ENCODE measurements at places on chromosomes 4 and X.

DNA sequence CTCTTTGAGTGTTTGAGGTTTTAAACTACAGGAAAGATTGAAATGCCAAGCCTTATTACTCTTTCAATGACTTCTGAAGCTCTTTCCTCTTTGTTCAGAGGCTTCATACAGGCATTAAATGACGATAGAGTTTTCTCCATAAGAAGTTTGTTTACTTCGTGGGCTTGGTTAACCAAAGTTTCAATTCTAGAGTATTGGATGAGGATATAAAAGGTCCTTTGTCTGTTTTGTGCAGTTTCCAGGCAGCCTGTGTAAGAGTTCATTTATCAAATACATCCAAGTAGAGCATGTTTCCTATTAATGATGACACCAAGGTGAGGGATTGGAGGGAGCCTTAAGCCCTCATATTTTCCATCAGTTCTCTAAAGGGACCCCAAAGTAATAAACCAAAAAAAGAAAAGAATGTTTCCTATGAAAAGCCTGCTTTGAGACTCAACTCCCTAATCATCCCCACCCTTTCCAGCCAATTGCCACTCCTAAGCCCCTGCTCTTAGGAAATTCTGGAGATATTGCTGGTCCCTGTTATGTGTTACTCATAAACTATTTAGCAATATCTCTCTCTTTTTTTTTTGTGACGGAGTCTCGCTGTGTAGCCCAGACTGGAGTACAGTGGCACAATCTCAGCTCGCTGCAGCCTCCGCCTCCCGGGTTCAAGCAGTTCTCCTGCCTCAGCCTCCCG, 106.2 kb upstream of the IL13RA1 start:
- DNase-seq, result no peak

GRCh38 chr4:140697709-140698560, 58.2 kb downstream of the TBC1D9 start:
- DNase-seq, result no peak

DNA sequence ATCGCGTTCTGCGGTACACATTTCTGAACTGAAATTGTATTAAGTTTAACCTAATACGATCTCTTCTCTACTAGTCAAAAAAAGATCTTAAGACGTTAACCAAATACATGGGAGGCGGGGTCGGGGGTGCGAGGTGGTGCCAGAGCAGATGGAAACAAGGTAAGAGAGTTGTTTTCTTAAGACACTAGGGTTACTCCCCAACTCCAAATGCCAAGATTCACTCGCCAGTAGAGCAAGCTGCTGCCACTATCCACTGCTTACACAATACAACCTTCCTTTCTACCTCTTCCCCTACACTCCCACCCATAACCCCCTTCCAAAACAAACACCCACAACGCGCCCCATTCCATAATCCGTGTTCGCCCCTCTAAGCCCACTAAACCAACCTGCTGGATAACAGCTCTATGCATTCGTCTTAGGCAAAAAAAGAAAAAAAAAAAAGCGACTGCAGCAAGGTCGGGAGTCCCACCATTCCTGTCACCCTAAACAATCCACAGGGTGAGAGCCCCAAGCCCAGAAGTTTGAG, 1.3 kb downstream of the LCORL start:
- no peak for DNase-seq

GRCh38 chrX:107654872-107655761, 26.8 kb downstream of the PRPS1 start:
- DNase-seq, result peak; percentile 58

DNA sequence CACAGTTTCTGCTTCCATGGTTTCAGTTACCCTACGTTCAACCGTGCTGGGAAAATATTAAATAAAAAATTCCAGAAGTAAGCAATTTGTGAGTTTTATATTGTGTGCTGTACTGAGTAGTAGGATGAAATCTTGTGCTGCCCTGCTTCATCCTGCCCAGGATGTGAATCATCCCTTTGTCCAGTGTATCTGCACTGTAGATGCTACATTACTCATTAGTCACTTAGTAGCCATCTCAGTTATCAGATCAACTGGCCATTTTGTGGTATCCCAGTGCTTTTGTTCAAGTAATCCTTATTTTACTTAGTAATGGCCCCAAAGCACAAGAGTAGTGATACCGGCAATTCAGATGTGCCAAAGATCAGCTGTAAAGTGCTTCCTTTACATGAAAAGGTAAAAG, 97.9 kb downstream of the COX18 start:
- no peak for DNase-seq

- DNase-seq, result no peak
Observed at GRCh38 chr4:2830632-2831610, 12.7 kb upstream of the ADD1 start.

DNA sequence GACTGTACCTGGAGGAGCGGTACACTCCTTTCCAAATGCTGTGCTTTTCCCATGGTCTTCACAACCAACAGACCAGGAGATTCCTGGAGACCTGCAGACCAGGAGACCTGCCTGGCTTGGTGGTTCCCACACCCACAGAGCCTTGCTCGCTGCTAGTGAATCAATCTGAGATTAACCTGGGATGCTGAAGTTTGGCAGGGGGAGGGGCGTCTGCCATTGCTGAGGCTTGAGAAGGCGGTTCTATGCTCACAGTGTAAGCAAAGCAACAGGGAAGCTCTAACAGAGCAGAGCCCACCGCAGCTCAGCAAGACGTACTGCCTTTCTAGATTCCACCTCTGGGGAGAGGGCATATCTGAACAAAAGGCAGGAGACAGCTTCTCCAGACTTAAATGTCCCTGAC, 34.5 kb upstream of the FAAH2 start:
- no peak for DNase-seq

DNA sequence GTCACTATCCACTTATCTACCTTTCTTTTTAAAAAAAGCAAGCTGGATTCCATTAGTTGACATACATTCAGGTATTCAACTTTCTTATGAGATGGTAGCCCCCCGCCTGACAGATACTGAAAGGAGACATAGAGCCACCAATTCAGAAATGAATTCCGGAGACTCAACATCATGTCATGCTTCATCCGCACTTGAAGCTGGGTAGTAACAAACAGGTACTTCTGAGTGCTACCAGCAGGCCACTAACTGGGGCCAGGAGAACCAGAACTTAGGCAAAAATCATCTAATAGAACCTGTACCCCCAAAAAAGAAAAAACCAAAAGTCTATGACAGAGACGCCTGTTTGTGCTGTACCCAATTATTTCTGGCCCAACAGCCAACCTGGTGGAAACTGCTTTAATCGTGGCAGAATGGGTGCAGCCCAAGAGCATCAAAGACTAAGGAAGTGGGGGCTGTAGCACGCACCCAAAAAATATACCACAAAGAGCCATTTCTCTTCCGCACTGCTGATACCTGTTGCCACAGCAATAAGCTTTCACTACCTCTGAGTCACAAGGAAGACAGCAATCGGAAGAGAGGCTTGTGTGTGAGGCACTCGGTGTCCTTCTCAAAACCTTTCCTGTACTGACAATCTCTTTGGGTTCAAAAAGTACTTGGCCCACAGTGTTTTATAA, 84.8 kb downstream of the AFAP1 start:
- no peak for DNase-seq

- DNase-seq, result no peak
Observed at GRCh38 chrX:51568586-51568985, 50.1 kb downstream of the CENPVL3 start.

DNA sequence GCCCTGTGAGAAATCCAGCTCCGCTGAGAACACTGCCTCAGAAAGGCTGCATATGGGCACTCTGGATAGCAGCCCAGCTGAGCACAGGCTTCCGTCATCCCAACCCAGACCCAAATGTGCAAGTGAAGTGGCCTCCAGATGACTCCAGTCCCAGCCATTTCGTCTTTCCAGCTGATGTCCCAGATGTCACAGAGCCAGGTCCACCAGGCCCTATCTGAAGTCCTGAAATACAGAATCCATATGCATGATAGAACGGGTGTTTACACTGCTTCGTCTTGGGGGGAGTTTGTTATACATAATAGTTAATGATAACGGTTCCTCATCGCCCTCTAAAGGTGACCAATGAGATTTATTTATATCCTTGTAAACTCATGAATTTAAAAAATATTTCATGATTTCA, 72.6 kb upstream of the TRIM2 start:
- DNase-seq, result no peak

GRCh38 chrX:139642241-139642927, 65.6 kb downstream of the MCF2 start:
- DNase-seq, result no peak

GRCh38 chrX:126141014-126141413, 25.1 kb downstream of the DCAF12L2 start:
- no peak for DNase-seq

DNA sequence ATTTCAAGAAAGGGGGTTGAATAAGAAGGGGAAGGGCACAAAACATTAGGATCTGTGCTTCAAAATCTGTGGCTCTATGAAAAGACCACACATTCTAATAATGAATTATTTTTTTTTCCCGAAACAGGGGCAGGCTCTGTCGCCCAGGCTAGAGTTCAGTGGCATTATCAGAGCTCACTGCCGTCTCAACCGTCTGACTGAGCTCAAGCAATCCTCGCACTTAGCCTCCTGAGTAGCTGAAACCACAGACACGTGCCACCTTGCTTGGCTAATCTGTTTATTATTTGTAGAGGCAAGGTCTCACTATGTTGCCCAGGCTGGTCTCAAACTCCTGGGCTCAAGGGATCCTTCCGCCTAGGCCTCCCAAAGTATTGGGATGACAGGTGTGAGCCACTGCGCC, 33.4 kb downstream of the ACSL1 start:
- DNase-seq, result no peak

GRCh38 chr4:104494822-104495559, at the start of gene CXXC4:
TSS of gene CXXC4 (minus strand) at chr4:104494894. CDS start at chr4:104491802, 3,092 bp downstream.
- no peak for DNase-seq

DNA sequence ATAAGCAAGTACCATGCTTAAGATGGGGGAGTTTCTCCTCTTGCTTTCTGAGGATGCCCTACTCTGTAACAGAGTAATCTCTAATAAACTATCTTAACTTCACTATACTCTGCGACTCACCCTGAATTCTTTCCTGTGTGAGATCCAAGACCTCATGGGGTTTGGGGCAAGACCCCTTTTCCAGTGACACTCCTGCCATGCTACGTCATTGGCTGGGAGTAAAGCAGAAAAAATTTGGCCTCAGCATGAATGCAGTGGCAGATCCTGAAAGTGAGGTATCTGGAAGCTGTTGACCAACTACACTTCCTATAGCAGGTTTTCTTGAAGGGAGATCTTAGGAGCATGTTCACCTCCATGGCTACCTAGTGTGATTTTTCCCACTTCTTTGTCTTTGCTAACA, 109.1 kb upstream of the MED14 start:
- DNase-seq, result no peak

DNA sequence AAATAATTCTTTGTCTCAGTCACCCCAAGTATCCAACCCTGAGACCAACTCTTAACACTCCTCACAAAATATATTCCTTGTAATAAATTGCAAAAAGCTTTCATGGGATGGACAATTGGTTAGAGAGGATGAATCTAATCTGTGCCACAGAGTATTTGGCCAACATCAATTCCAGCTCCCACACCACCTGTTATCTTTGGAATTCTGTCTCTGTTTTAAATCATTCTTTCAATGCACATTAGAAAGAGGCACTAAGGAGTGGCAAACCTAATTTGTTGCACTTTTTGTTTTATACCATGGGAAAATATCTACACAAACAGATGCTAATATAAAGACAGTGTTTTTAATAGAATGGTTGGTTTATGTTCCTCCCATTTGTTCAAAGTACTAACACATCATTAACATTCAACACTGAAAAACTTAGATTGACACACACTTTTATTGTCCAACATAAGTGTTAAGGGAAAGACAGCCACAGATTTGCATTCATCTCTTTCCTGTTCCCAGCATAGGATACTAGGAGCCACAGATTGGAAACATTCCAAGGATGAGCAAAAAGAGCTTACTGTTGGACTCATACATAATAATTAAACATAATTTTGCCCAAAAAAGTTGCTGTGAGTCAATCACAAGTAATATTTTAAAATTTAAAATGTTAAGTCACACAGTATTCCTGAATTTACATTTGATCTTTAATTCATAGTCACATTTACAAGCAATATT, 116.4 kb downstream of the PPA2 start:
- DNase-seq, result no peak

GRCh38 chr4:81666491-81666890, 194.8 kb upstream of the RASGEF1B start:
- no peak for DNase-seq

DNA sequence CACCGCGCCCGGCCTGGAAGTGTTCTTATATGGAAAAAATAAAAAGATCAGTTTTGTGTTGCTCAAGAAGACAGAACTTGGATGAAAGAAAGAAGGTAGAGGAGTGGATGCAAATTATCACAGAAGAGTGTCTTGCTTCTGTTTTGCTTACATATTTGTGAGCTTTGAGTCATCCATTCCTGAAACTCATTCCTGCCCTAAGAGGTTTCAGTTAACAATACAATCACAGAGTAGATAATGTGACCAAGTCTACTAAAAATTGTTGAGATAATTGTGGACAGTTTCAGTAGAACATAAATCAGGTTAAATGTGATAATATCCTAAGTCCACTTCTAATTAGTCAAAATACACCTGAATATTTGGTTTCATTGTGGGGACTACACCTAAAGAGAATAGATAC, 26.4 kb upstream of the LRCH2 start:
- DNase-seq, result no peak

GRCh38 chr4:52983563-52984303, 121.6 kb downstream of the RASL11B start:
- no peak for DNase-seq

GRCh38 chr4:7859326-7859725, 80.3 kb downstream of the AFAP1 start:
- no peak for DNase-seq

GRCh38 chrX:41634284-41634683, 54.5 kb upstream of the GPR34 start:
- DNase-seq, result no peak

- no peak for DNase-seq
Observed at GRCh38 chrX:120419463-120419862, 49.6 kb downstream of the LAMP2 start.

GRCh38 chr4:176150356-176150682, 45.1 kb downstream of the SPATA4 start:
- DNase-seq, result no peak

DNA sequence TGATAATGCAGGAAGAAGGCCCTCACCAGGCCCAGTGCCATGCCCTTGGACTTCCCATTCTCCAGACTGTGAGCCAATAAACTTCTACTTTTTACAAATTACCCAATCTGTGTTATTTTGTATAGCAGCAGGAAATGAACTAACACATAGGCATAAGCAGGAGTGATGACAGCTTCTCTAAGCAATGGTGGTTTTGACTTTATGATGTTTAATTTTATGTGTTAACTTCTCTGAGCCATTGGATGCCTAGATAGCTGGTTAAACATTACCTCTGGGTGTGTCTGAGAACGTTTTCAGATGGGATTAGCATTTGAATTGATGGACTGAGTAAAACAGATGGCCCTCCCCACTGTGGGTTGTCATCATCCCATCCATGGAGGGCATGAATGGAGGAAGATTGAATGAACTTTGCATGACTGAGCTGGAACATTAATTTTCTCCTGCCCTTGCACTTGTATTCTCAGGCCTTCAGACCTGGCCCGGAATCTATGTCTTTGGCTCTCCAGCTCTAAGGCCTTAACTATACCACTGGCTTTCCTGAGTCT, 13.9 kb upstream of the PDLIM3 start:
- no peak for DNase-seq

Measured in stimulated activated CD4-positive, alpha-beta T cell treated with anti-CD3 and anti-CD28 coated beads, Interleukin-4, amount 100 ng/mL, for 4 hours (primary cell).